ENCODE measurements at places on chromosomes 6 and 20. TPM values are rescaled to one million over a fixed set of nuclear protein-coding genes. Genes with fewer than 3 reads are reported as not detected.

DNA sequence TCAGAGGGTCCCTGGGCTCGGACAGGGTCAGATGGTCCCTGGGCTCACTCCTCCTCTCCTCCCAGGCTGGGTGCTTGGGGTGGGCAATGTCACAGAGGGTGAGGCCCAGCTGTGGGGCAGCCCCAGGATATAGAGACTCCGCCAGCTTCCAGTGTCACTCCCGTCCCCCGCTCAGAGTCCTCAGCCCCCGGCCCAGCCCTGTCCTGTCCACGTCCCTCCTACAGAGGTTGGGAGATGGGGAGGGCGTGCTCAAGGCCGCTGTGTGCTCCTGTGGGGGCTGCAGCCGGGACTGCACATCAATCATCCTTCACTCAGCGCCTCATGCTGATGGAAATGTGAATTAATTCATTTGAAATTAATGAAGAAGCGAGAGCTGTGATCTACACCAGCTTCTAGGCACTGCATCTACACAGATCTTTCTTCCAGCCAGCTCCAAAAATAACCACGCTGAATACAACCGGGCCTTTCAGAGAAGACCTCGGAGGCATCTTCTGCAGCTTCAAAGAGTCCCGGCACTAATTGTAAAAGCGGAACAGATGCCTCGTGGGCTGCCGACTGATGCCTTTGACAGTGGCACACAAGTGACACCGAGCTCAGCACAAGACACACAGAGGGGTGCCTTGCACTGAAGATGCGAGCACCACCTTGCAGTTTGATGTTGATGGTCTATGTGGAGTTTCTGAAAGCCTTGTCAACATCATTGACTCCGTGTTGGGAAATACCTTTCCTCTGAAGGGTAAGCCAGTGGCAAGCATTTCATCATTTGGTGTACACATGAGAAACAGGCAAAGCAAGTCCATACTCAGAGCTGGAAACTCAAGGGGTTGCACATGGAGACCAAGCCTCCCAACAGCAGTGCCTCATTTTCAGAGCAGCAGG, 39.3 kb downstream of the DACT2 start:
- no peak for DNase-seq

- DNase-seq: no peak
These were observed 610.9 kb upstream of the MAN1A1 start for GRCh38 chr6:119960456-119960855.

- no peak for DNase-seq
These were observed 72.8 kb upstream of the BLCAP start for GRCh38 chr20:37600486-37600885.

- no peak for DNase-seq
These were observed 39.9 kb downstream of the AFDN start for GRCh38 chr6:167866642-167867041.

GRCh38 chr6:52573295-52573694, 3.6 kb downstream of the TRAM2 start:
- DNase-seq: peak; percentile 64

RNF217 gene
- polyA plus RNA-seq: 13.0 TPM

GRM1 gene
- 0.14 TPM for polyA plus RNA-seq

NMBR gene
- 0.27 TPM for polyA plus RNA-seq

SAMD10 gene
- 9.3 TPM for polyA plus RNA-seq
